Central memory CD8-positive, alpha-beta T cell (primary cell): ENCODE measurements at places on chromosomes 12 and 14.

GRCh38 chr12:89259821-89260220, 92.5 kb downstream of the DUSP6 start:
- no peak for DNase-seq

DNA sequence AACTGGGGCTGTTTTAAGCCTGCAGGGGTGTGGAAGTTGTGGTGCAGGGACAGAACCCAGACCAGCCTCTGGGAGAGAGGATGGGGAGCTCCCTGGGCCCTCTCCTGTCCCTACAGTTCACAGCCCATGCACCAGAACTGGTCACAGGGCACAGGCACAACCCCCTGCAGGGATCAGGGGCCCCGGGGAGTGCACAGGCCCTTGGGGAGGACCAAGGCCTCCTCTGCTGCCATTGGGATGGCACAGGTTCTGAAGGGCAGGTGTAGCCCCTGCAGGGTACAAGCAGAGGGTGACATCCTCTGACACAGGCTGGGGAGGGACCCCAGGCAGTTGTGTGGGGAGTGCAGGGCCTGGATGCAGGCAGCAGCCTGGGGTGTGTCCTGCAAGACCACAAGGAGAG, 66.4 kb upstream of the SFSWAP start:
- no peak for DNase-seq

DNA sequence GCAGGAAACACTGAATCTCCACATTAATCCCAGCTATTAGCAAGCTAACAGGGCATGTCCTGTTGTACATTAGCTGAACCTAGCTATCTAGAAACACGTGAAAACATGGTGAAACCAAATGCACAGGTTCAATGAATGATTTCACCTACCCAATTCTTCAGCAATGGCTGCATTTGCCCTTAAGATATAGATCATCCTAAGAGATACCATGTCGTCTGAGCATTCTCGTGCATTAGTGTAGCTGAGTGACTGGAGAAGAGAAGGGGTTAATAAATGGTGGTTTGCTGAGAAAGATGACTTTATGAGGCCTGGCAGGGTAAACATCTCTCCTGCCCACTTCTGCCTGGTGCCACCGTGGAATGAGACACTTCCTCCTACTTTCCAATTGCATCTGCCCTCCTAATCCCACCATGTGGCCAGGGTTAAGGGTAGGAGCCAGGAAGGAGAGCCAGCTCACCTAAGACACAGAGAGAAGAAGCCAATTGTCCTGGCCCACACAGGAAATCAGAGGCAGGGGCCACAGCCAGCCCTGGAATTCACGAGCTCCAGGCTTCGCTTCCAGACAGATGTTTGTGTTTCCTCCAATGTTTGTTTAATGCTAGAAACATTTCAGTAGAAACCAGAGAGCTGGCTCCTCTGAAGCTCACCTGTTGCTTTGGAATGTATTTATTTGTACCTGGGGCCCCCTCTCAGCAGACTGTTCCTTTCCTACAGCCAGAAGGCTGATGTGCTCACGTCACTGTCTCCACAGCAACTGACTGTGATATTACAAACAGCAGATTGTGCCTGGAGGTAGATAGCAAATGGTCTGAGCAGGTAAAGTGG, 126.0 kb upstream of the PARP11 start:
- no peak for DNase-seq

DNA sequence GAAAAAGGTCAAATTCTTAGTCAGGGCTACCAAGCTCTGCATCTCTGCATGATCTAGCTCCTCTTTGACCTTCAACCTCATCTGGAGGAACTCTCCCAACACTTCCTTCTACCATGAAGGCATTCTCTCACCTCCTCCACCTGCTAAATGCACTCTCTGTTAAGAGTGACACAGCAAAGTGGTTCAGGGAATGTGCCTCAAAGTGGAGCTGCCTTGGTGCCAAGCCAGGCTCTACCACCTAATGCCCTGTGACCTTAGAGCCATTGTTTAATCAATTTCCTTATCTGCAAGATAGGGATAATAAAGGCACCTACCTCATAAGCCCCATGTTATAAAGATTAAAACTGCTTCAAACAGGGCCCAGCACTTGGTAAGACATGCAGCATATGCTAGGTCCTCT, 236.7 kb downstream of the ANO2 start:
- DNase-seq: no peak

- DNase-seq: no peak
Measured at GRCh38 chr12:126648074-126648473, 1582.8 kb downstream of the AACS start.

DNA sequence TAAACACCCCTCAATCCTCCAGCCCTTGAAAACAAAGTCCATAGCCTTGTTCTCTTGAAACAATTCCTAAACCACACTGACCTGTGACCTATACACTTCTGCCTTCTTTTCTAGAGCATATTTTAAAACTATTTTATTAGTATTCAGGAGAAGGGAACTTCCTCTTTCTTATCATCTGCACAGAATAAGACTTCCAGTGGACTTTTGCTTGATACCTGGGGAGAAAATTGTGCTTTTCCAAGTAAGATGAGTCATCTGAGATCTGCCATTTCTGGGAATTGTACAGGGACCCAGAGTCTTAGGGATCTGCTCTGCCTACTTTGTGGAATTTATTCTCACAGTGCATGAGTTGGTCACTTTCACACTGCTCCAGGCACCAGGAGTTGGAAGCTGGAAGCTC, 10.5 kb upstream of the WNT5B start:
- no peak for DNase-seq

- no peak for DNase-seq
Measured at GRCh38 chr12:33602515-33602914, 162.9 kb upstream of the SYT10 start.

GRCh38 chr14:100030452-100031153, 34.6 kb upstream of the EVL start:
- no peak for DNase-seq

- no peak for DNase-seq
Measured at GRCh38 chr12:111827907-111828306, 14.1 kb upstream of the MAPKAPK5 start.

GRCh38 chr14:68407285-68407684, 385.6 kb downstream of the ZFP36L1 start:
- DNase-seq: no peak

DNA sequence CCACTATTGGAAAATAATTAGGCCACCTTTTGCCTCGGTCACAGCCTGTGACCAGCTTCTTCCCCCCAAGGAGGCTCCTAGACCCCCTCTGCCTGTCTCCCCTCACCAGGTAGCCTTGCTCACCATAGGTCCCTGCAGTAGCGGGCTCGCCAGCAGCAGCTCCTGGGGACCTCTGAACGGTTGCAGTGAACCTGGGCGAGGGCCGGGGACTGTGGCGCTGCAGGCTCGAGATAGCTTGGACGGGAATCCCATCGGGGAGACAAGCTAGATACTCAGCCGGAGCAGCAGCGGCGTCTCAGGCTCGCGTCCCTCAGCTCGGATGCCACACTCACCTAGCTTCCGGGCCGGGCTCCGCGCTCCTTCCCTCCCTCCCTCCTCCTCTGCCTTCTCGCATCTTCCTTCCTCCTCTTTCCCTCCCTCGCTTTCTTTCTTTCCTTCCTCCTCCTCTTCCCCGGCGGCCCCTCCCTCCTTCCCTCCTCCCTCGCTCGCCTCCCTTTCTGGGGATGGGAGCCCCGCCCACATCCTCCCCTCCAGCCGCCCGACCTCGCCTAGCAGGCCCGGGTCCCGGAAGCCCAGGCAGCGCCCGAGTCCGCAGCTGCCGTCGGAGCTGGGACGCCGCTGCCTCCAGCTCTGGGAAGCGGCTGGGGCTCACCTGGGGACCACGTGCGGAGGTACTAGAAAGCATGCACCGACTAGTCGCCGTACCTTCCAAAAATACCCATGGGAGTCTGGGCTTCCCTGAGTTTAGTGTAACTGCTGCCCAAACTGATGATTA, at the start of gene BMP4:
Gene BMP4 (minus strand): TSS at position 399 of the 775 bp plus-strand sequence. CDS start 4,603 bp downstream, outside the sequence.
- DNase-seq: no peak

DNA sequence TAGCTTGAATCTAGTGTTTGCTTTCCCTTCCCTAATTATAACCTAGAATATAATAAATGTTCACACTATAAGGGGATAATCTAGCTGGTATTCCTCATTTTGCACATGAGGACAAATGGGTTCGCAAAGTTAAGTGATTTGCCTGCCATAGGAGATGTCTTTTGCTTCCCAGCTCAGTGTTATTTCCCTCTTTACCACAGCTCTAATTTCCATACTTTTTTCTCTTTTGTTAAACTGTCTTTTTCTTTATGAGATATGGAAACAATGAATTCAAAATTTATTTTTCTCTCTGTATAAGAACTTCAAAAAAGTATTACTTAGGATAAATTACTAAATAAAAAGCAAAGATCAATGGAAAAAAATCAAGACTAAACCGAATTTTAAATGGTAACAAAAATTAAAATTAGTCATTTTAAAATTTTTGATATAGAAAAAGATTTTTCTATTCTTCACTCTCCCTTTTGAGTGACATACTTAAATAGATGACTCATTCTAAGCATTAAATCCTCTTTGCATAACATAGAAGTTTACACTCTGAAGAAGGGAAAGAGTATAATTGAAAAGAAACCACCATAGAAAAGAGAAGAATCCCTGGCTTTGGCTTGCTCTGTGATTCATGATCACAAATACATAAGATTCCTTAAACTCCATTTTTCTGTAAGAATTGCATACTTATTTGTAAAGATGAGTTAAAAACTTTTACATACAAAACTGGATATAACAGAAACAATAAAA, 97.3 kb downstream of the INSM2 start:
- DNase-seq: no peak

- DNase-seq: no peak
Measured at GRCh38 chr12:124542021-124542949, 25.1 kb downstream of the NCOR2 start.

DNA sequence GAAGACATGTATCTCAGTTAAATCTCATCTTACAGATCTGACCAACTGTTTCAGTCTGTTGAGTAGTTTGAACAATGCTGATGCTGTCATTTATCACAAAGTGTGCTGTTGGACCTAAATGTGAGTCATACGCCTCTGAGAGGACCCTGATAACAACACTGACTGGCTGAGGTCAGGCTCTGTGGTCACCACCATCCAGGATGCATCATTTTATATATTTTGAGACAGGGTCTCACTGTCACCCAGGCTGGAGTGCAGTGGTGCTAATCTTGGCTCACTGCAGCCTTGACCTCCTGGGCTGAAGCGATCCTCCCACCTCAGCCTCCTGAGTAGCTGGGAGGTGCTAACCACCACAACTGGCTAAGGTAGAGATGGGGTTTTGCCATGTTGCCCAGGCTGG, 181.0 kb upstream of the RGS6 start:
- DNase-seq: no peak

GRCh38 chr12:43493261-43493797, 58.7 kb downstream of the ADAMTS20 start:
- DNase-seq: no peak

DNA sequence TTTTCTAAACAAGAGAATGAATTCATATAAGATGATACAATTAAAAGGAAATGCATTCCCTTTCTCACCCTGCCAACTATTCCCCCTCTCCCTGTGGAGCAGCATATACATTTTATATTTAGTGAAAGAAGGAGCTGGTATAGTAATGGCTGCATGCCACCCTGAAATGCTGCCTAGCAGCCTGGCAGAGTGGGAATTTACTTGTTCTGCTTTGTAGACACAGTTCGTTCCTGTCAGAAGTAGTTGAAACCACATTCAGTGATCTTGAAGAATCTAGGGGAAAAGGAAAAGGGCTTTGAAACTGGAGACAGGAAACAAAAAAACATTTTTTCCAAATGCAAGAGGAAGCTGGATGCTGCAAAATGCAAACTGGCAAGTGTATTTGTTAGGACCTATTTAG, 176.0 kb upstream of the PLEKHA5 start:
- no peak for DNase-seq

GRCh38 chr14:96363751-96364336, 518 bp downstream of the GSKIP start:
- DNase-seq: peak; percentile 11

GRCh38 chr12:99142651-99143050, 497.6 kb downstream of the APAF1 start:
- no peak for DNase-seq

DNA sequence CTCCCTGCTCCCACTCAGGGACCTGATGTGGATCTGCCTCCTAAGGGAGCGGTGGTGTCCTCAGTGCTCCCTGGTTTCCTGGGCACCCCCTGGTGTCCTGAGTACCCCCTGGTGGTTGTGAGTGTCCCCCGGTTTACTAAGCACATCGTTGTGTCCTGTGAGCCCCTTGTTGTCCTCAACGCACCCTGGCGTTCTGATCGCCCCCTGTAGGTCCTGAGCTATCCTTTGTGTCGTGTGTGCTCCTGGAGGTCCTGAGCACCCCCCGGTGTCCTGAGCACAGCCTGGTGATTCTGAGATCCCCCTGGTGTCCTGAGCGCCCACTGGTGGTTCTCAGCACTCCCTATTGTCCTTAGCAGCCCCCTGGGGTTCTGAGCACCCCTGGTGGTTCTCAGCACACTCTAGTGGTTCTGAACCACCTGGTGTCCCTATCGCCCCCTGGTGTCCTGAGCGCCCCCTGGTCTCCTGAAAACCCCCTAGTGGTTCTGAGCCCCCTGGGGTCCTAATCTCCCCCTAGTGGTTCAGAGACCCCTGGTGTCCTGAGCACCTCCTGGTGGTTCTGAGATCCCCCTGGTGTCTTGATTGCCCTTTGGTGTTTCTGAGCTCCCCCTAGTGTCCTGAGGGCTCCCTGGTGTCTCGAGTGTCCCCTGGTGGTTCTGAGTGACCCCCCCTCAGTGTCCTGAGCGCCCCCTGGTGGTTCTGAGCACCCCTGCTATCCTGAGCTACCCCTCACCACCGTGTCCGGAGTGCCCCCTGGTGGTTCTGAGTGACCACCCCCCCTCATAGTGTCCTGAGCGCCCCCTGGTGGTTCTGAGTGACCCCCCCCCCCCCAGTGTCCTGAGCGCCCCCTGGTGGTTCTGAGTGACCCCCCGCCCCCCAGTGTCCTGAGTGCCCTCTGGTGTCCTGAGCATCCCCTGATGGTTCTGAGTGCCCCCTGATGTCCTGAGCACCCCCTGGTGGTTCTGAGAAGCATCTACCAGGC, 615.1 kb downstream of the TMEM121 start:
- no peak for DNase-seq

GRCh38 chr14:86363047-86363446, 833.1 kb downstream of the FLRT2 start:
- no peak for DNase-seq

- DNase-seq: no peak
Measured at GRCh38 chr14:72554401-72554800, 339.5 kb downstream of the DPF3 start.

DNA sequence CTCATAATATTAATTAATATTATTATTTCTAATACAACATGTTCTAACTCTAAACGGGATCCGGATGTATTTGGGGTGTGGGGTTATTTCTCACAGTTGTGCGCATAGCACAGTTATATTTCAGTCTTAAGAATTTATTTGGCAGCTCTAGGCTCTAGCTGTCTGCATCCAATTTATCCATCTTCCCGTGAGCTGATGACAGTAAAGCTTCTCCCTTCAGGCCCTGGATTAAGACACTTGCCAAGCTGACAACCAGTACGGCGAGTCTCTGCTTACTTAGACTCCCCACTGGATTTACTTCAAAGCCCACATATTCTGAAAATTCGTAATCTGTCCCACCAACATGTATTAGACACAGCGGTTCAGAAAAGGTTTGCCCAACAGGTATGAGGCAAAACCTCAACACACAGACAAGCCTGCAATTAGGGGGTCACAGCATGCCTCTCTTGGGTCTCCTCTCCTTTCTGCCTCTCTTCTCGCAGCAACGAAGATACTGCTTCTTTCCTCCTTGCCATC, 232.9 kb upstream of the TMTC1 start:
- no peak for DNase-seq
